Cortex of kidney (tissue), 1 donor: ENCODE measurements at places on chromosomes 16 and 17.

- DNase-seq, result no peak
Observed at GRCh38 chr16:81061871-81062608, 15.0 kb downstream of the C16orf46 start.

GRCh38 chr17:39835038-39835786 is 28.9 kb downstream of the IKZF3 start:
- no peak for DNase-seq

DNA sequence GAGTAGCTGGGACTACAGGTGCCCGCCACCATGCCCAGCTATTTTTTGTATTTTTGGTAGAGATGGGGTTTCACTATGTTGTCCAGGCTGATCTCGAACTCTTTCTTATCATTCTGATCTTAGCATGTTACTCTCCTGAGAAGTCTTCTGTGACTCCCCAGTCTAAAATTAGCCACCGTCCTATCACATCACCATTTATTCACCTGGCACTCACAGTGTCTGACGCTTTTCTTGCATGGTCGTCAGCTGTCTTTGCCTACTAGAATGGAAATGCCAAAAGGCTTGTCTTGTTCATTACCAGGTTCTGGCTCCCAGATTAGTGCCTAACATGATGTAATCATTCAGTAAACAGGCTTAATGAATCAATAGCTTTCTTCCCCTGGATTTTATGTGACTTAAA is 23.8 kb downstream of the TOM1L1 start:
- DNase-seq, result no peak

DNA sequence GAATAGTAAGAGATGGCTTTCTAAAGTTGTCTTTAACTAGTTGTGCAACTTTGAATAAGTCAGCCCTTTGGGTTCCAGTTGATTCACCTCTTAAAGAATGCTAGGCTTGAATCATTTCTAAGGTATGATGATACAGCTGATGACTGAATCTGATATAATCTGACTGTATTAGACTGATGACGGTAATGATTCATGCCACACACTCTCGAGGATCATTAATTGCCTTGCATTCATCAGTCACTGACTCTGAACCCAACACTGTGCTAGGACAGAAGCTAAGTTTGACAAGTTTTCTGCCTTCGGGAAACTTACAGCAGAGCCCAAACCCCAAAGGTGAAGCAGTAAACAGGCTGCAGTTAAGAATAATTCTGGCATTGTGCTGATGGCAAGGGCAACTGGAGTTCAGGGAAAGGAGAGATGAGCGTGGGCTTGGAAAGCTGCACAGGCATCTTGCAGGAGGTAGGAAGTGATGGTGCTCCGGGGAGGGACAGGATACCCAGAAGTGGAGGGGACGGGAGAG is 25.8 kb downstream of the ASIC2 start:
- no peak for DNase-seq

- DNase-seq, result no peak
Observed at GRCh38 chr17:15469260-15469659, 1.8 kb upstream of the CDRT4 start.

DNA sequence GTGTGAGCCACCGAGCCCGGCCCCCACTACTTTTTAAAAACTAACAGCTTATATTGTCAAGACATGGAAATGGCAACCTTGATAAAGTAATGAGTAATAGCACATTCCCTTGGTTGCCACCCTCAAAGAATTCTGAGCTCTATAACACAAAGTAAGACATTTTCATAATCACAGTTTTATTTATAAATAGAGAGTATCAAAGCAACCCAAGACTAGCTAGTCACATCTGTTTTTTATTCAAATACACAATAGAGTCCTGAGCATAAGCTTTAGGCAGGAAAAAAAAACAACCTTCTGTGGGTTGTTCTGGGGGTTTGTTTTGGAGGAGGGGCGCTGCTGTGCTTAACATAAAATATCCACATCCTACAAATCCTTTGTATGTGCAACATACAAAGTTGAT is 68.7 kb downstream of the CEP95 start:
- DNase-seq, result no peak

GRCh38 chr16:88026964-88027938 is 76.0 kb downstream of the BANP start:
- DNase-seq, result no peak

GRCh38 chr16:14131774-14132695 is 60.9 kb downstream of the MRTFB start:
- DNase-seq, result no peak

- DNase-seq, result no peak
Observed at GRCh38 chr16:81427219-81427618, 17.4 kb upstream of the CMIP start.

GRCh38 chr17:80815151-80815681 is 176.4 kb upstream of the CHMP6 start:
- DNase-seq, result no peak

DNA sequence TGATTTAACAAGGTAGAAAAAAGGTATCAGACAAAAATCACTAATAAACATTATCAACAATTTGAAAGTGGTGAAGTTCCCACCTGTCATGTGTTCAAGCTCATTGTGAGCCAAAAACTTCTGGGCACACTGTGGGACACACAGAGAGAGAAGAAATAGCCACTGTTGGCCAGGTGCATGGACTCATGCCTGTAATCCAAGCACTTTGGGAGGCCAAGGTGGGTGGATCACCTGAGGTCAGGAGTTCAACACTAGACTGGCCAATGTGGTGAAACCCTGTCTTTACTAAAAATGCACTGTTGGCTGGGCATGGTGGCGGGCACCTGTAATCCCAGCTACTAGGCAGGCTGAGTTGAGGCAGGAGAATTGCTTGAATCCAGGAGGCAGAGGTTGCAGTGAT is 167.4 kb downstream of the TOX3 start:
- DNase-seq, result no peak

DNA sequence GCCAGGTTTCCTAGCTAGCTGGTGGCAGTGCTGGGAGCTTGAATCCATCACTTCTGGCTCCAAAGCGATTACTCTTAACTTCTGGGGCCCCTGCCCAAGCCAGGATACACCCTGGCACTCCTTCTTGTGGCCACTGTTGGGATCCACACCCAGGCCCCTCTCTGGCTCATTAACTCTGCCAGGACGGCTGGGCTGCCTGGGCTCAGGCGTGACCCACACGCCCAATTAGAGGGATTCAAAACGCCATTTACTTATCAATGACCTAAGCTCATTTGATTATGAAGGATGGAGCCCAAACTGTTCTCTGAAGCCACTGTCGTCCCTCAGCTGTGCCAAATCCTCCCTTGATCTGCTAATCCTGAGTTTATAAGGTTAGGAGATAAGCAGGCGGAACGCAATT is 79.7 kb upstream of the BRD7 start:
- DNase-seq, result no peak

DNA sequence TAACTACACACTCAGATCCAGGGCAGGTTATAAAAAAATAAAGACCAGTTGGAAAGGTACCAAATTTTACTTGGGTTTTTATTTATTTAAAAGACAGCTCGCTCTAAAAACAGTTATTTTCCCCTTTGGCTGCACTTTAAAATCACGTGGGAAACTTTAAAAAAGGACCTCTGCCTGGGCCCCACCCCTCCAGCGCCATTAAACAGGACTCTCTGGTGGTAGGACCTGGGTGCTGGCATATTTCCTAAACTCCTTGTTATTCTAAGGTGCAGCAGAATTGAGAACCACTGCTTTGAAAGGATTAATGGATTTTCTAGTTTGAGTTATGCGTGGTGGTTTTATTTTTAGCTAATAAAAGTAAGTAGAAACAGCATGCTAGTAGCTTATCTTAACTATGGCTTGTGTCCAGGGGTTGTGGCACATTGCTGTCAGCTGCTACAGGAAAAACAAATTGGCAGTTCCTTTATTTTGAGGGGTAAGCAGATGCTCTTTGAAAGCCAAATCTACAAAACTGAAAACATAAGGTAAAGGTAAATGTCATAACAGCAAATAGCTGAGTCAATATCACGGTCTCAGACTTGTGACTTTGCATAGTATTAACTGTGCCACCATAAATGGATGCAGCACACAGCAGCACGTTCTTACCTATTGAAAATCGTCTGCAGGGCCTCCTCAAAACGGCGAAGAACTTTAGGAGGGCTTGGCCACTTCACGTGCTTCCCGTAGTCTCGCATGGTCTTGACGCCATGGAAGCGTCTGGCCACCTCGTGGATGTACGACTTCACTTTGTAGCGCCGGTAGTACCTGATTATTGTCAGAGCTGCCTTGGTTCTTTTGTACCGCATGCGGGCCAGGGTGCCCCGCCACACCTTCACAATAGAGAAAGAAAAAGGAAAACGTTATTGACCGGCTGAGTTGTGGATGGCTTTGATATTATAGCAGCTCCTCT is 172.0 kb downstream of the CDK5R1 start:
- no peak for DNase-seq

GRCh38 chr16:89867918-89868317 is 5.5 kb upstream of the TCF25 start:
- DNase-seq, result no peak

DNA sequence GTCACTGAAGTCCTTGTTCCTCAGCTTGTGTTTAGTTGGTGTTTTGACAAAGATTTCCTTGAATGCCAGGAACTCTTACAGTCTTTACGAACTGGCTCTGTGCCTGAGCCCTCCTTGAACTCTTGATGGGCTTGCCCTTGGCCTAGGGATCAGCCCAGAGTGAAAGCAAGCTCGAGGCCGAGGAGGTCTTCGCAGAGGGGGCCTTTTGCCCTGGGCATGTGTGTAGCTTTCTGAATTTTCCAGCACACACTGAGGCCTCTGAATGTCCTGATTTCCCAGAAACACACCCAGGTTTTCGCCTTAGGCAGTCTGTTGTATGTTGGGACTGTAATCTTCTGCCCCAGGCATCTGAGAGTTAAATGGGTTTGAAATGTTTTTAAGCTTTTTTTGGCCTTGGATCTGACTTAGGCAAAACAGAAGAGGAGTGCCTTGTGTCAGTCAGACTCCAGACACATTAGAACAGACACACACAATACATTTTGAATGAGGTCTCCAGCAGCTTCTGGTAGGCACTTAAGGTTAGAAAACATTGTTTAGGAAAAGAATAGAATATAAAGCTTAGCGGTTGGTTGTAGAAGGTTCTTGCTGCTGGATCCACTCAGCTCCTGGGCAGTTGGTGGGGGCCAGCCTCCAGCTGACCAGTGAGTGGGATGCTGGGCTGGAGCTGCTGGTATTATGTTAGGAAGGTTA is 17.1 kb downstream of the FOXK2 start:
- no peak for DNase-seq

- no peak for DNase-seq
Observed at GRCh38 chr16:64717871-64718270, 404.0 kb downstream of the CDH11 start.

- DNase-seq, result no peak
Observed at GRCh38 chr17:67156269-67157199, 88.5 kb downstream of the HELZ start.

- DNase-seq, result no peak
Observed at GRCh38 chr16:69397821-69398521, 12.2 kb upstream of the TERF2 start.

- DNase-seq, result no peak
Observed at GRCh38 chr16:7185689-7186088, 147.0 kb upstream of the RBFOX1 start.

- DNase-seq, result no peak
Observed at GRCh38 chr17:9244066-9245052, 223.0 kb downstream of the NTN1 start.

GRCh38 chr17:31308372-31309334 is 5.2 kb downstream of the EVI2B start:
- no peak for DNase-seq

- DNase-seq, result no peak
Observed at GRCh38 chr17:82862737-82863382, 23.0 kb upstream of the ZNF750 start.

GRCh38 chr17:70021726-70022125 is 53.3 kb upstream of the KCNJ16 start:
- no peak for DNase-seq

GRCh38 chr17:40315206-40315605 is 6.2 kb downstream of the RARA start:
- no peak for DNase-seq

GRCh38 chr17:43994272-43995149 is 9.9 kb upstream of the NAGS start:
- DNase-seq, result no peak

DNA sequence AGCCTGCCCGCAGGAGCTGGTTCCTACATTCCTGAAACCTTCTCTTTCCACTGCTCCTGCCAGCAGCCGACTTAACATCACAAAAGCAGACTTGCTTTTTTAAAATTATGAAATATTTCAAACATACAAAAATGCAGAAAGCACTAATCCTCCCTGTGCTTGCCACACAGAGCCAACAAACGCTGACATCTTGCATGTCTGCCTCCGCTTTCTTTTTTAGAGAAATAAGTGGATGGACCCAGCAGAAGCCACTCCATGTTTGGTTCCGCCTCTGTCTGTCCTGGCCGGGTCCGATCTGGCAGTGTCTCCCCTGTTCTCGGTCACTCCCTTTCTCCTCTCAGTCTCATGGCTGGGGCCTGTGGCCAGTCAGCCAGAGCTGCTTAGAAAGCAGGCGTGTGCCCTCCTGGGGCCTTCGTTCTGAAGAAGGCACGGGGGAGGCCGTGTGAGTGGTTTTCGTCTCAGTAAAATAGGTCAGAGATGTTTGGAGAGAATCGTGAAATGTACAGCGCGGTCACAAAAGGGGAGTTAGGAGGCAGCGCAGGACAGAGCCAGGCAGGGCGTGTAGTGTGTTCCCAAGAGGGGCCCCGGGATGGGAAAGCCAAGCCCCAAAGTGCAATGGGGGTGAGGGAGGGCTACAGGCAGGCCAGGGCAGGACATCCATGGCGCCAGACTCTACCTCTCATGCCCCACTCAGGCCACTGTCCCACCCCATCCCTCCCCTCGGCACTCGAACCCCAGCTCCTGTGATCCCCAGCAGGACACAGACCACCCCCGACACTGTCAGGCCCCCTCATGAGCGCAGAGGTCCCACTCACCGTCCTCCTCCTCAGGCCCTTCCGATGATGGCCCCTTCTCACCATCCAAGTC is 23.2 kb downstream of the MXRA7 start:
- DNase-seq, result no peak

DNA sequence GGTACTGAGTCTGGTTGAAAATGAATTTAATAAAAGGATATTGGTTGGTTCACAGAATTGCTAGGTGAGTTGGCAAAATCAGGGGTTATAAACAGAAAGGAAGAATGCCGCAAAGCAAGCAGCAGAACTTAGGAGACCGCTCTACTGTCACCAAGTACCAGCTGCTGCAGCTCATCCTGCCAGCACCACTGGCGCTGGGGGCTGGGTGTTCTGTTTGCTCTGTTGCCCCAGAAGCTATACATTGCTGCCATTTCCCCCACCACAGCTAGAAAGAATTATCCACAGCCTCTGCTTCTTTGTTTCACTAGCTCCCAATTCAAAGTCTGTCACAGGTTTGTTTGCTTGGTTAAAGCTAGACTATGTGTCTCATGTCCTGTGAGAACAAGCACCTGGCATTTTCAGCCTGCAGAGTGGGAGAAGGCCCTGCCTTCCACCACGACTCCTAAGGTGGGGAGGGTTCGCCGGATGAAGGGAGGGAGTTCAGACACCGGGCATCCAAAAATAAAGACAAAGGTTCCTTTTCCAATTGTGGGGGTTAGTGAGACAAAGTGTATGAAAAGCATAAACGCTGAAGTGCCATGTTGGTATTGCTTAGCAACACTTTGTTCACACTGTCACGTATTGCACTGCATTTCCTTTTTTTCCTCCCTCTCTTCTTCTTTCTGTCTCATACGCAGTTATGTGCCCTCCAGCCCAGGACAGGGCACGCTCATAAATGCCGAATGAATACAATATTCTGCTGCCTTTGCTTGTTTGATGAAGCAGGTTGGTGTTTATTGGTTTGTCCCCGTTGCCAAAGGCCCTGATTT is 9.6 kb upstream of the CPD start:
- no peak for DNase-seq

GRCh38 chr16:55906123-55906522 is 30.9 kb upstream of the CES5A start:
- DNase-seq, result no peak
